H9 (cell line): ENCODE measurements at places on chromosomes 2 and 18. TPM values are rescaled to one million over a fixed set of nuclear protein-coding genes. Genes with fewer than 3 reads are reported as not detected.

DNA sequence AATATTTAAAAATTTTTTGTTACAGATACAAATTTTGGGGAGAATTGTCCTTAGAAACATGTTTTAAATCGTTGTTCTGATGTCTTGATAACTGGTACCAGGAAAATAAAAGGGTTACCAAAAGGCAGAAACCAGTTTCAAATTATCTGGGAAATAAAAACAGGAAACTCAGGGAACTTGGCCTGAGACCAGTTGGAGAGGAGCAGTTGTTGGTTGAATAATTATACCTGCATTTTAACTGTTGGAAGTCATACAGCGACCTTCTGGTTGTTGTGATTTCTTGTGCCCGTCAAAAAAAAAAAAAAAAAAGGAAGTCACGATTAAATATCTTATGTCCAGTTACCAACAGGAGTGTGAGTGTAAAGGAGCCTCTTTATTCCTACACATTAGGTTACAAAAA lies 51.8 kb downstream of the CRIM1 start:
- no peaks in the 10 kb centered on the region for H3K36me3 ChIP-seq
- peaks cover 16% of the 10 kb centered on the region for H3K4me1 ChIP-seq
- no peak overlapping the region for H3K27ac ChIP-seq
- H3K4me3 ChIP-seq = no peak overlapping the region
- DNase-seq = no peak
- no peaks in the 10 kb centered on the region for H3K27me3 ChIP-seq

DNA sequence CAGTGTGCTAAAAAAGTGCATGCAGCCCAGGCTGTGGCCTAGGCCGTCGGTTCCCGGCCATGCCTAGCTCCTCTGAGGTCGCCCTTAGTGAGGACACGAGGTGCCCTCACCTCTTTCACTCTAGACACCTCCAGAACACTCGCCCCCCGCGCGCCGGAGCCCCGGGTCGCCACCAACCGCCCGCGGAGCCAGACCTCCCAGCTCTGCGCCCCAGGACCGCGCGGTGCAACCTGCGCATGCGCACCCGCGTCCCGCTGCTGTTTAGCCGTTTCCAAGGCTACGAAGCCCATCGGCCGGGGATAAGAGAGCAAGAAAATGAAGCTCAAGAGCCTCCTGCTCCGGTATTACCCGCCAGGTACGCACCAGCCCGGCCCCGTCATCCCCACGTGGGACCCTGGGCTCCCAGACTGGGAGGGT lies at the start of gene DAW1:
Gene DAW1, plus strand, starts transcription at position 257 of the 417 bp plus-strand sequence. Its CDS starts 59 bp downstream, at position 316.
- no peak within 1 kb of the TSS for H3K27ac ChIP-seq
- H3K4me1 ChIP-seq = no peaks in the 10 kb centered on the region
- H3K27me3 ChIP-seq = no peaks in the 10 kb centered on the region

The CCDC150 gene
- 22.1 and 26.2 TPM in 2 replicates for total RNA-seq

DNA sequence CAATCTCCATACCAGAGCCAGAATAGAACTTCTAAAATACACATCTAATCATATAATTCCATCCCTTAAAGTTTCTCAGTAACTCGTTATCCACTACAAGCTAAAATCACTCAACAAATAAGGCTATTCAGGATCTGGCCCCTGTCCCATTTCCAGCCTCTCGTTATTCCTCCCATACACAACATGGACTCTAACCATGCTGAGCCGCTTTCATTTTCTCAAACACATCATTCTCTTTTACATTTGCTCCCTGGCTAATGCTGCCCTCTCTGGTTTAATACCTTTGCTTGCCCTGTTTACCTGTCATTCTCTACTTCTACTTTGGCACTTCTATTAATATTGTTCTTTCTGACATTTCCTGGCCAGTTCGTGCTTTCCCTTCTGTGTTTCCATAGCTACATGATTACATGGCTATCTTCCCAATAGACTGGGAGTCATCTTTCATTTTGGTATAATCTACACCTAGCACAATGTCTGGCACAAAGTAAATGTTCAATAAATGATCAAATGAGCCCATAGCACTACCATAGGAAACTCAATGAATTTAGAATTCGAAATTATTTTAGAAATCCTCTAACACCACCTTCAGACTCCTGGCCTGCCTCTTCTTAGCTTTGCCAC lies 163.6 kb upstream of the VRK2 start:
- no peaks in the 10 kb centered on the region; the same call in 1 of the 2 replicates for H3K4me1 ChIP-seq
- H3K4me3 ChIP-seq = no peak overlapping the region
- no peak for DNase-seq
- no peak overlapping the region for H3K27ac ChIP-seq
- H3K27me3 ChIP-seq = no peaks in the 10 kb centered on the region

DNA sequence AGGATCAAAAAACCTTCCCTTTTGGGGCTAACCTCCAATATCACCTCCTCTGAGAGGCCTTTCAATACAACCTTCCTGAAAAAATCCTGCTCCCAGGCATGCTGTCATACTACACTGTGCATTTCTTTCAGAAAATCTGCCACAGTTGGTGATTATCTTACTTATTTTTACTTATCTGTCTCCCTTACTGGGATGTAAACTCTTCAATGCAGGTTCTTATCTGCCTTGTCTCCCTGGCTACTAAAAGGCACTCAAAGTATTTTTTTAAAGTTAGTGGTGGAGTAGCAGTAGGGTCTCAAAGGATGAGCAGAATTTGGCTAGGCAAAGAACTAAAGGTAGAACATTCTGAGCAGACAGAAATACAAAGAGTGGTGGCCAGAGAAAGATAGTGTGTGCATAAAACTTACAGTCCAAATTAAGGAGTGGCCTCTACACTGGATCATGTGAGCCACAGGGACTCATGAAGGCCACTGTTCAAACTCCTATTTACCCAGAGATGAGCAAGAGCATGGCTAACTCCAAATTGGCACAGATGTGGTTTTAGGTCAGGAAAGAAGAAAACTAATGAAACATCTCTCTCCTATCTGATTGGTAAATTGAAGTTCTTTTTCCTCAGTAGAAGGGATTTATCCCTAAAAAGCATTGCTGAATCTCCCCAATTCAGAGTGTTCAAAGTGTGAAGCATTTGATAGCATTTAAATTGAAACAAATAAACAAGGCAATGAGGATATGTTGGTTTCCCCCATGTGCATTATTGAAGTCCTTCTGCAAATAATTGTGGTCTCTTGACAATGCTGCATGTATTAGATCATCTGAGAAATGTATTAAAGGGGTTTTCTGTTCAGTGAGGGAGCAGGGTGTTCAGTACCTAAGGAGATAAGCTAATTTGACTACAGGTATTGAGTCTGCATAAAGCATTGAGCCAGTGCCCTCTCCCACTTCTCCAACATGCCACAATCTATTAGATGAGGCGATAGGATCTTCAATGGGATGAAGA lies 285.5 kb downstream of the MREG start:
- no peak overlapping the region for H3K27ac ChIP-seq
- no peaks in the 10 kb centered on the region for H3K4me1 ChIP-seq
- H3K27me3 ChIP-seq = no peaks in the 10 kb centered on the region
- no peak for DNase-seq

The TMEM198 gene
- 7.7 and 8.8 TPM in 2 replicates for total RNA-seq

The CHRNG gene
- not detected in 2 replicates for total RNA-seq
